ENCODE measurements at places on chromosomes 6 and 20.

GRCh38 chr6:163487606-163488005, 73.1 kb downstream of the QKI start:
- no peak for DNase-seq

DNA sequence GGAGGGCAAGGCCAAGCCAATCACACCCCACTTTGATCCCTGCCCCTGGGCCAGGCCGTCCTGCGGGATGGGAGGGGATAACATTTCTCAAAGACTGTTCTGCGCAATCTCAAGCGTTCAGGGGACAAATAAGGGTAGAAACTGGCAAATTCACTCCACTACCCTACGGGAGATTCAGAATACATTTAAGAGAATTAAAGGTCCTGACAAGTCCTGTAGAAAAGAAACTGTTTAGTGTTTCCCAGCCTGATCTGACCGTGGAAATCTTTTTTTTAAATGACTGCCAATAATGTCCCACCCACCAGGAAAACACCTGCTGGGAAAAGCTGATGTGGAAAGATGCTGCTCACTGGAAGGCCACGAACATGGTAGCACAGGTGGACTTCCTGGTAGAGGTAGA, 140.6 kb upstream of the RNF24 start:
- no peak for DNase-seq

GRCh38 chr6:34630040-34630439, 66.5 kb downstream of the ILRUN start:
- no peak for DNase-seq

DNA sequence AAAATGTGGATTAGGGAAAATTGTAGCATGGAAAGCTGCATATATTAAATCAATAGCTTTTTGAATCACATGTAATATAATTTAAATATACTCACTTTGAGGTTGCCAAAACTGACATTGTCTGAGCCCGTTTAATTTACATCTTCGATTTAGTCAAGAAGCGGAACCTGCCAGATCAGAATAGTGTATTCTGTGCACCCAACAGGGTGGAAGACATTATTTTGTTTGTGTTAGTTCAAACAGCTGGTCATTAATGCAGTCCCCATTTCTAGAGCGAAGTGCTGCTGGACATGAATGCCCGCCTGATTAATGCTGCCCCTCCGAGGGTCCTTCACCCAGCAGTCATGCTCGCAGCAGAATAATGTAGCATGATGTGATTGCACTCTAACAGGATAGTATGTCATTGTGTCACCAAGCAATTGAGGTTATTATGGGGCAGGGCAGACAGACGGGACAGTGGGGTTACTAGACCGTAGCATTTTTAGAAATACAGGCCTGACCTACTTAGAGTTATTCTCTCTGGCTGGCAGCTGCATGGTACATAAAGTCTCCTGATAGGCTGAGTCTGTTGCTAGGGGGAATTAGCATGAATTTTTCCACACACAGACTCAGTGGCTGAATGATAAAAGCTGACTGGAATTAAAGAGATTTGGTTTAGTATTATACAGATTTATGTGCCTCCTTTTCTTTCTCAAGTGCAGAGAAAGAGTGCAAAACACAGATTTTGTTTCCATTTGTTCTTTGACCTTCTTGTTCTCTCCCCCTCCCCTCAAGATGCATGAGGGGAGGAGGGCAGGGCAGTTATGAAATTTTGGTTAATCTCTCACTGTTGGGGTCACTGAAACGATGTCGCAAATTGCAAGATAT, 147.1 kb downstream of the PRL start:
- DNase-seq = no peak

DNA sequence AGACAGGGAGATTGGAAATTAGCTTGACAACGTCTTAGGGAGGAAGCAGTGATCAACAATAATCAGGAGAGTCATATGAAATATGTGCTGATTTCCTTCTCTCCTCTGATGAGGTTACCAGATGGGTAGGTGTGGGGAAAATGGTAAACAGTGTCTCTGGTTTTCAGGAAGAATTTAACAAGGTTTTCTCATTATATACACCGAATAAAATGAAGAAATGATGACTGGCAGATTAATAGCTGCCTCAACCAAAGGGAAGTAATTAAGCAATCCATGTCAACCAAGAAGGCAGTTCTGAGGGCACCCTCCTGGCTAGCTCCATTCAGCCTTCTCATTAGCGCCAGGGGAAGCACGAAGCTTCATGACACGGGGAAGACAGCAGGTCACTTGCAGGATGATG, 12.7 kb upstream of the RAMACL start:
- no peak for DNase-seq

- DNase-seq = no peak
Observed at GRCh38 chr6:160442151-160442550, 94.0 kb downstream of the SLC22A3 start.

GRCh38 chr6:140604786-140605185, 1230.3 kb upstream of the CITED2 start:
- no peak for DNase-seq

DNA sequence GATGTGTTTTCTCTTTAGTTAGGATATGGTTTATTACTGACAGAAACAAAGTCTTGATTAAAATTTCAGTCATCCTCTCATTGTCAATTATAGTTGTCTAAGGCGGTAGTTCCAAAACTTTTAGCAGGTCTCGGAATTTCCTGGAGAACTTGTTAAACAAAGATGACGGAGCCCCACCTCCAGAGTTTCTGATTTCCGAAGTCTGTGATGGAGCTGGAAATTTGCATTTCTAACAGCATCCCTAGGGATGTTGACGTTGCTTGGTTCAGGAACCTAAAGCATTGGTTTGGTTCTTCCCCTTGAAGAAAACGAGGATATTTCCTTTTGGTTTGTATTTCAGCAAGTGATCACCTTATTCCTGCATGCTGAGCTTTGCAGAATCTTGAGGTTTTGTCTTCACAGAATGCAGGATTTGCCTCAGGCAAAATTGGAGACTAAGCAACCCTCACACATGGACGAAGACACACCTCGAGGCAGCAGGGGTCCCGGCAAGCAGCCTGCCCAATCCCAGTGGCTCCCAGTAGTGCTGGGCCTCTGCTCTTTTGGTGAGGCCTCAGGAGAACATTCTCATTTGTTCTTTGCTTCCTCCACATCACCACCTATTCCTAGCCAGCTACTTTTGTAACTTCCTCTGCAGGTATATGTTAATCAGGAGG, 187.1 kb upstream of the PHACTR1 start:
- DNase-seq = no peak

GRCh38 chr6:21350926-21351325, 242.6 kb upstream of the SOX4 start:
- DNase-seq = no peak

- no peak for DNase-seq
Observed at GRCh38 chr20:62665826-62666735, 23.8 kb downstream of the SLCO4A1 start.

- no peak for DNase-seq
Observed at GRCh38 chr20:50296450-50297375, 106.1 kb downstream of the CEBPB start.

- DNase-seq = no peak
Observed at GRCh38 chr6:170062209-170062914, 228.5 kb downstream of the DLL1 start.

GRCh38 chr6:35059596-35060345, 81.4 kb downstream of the TCP11 start:
- no peak for DNase-seq

- DNase-seq = no peak
Observed at GRCh38 chr20:56911946-56912345, 282.8 kb downstream of the TFAP2C start.

- no peak for DNase-seq
Observed at GRCh38 chr6:109087661-109088264, 6.9 kb downstream of the SESN1 start.

DNA sequence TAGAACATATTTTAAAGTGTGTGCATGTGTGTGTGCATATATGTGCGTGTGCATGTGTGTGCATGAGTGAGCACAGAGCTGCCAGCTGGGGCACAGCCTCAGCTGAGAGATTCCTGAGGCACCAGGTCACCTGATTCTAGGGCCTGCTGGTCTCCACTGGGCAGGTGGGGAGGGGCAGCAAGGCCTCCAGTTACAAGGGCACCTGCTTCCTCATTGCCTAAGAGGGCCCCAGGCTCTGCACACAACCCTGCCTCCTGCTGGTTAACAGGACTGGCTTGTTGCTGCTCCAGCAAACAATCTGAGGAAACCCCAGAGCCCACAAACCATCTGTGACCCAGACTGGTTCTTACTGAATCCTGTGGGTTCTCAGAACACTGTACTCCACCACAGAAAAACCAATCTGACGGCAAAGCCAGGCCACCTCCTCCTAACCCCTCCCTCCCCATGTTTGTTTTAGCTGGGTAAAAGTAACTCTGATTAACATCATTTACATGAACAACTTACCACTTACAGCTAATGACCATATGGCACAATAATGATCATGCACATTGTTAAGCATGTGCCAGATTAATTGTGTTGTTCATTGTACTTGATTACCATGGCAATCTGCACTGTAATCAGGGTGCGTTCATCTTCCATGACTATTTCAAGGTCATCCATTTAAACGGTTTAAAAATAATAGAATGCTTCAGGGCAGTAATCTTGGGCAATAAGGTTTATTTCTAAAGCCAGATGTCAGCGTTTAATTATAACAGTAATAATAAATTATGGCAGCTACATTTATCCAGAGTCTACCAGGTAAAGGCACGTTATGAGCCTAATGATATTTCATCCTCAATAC, 23.1 kb upstream of the UBE2J1 start:
- DNase-seq = peak; percentile 82

DNA sequence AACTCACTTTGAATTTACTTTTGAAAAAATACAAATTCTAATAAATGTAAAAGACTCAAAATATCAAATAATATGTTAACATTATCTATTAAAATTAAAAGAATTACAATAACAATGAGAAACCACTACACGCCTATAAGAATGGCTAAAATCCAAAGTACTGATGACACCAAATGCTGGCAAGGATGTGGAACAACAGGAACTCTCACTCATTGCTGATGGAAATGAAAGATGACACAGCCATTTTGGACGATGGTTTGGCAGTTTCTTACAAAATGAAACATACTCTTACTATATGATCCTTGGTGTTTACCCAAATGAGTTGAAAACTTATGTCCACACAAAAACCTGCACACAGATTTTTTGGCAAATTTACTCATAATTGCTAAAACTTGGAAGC, 15.6 kb upstream of the STX11 start:
- DNase-seq = no peak

DNA sequence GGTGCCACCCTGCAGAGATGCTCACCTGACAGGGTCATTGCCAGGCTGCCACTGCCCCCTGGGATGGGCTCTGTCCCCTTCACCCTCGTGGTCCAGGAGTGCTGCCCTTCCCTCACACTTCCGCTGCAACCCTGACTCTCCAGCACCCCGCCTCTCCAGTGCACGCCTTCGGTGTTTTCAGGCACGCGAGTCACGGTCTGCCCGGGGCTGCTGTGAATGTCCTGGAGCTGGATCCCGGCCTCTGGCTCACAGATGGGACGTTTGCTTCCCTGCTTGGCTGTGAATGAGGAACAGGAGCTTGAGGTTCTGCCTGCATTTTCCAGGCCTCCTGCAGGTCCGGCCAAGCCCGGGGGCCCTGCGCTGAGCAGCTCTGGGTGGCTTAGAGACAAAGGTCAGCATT, 343.4 kb downstream of the SMOC2 start:
- DNase-seq = no peak

DNA sequence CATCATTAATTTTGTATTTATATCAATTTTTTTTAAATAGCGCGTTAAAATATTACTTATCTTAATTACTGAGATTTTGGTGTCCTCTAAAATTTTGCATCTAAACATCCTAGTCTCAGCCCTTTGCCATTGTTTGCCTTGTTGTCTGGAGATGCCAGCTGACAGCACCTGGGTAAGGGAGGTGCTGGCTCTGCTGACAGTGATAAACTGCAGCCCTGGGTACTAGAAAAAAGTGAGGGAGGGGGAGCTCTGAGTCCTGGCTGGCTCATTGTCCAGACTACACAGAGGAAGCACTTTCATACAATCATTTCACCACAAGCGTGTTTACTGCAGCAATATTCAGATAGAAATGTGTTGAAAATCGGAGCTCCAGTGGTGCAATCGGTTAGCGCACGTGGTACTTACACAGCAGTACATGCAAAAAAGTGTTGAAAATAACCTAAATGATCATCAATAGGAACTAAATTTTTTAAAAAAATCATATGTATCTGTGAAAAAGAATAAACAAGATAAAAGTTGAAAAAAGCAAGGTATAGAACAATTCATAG, 18.5 kb upstream of the UBR2 start:
- no peak for DNase-seq

- no peak for DNase-seq
Observed at GRCh38 chr6:90268178-90268577, 28.5 kb downstream of the BACH2 start.

DNA sequence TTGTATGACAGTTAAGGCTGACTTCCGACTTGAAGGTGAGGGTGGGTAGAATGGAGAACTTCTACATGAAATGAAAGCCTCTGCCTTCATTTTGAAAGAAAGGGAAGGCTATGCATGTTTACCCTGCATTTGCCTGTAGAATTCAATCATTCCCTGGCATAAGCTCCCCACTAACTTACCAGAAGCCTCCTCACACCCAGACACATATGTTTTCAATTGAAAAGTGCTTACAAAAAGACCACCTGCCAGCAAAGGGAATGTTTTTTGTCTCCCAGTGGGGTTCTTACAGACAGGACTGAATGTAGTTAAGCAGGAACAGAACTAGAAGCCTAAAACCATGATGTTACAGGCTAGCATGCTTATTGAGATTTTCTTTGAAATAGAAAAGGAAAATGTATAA, 392.1 kb upstream of the HSF2 start:
- no peak for DNase-seq

GRCh38 chr6:35184580-35185301, 29.0 kb upstream of the SCUBE3 start:
- no peak for DNase-seq

- no peak for DNase-seq
Observed at GRCh38 chr6:9455864-9456658, 958.8 kb downstream of the TFAP2A start.

- DNase-seq = no peak
Observed at GRCh38 chr6:25257686-25258348, 21.4 kb upstream of the CARMIL1 start.

- DNase-seq = no peak
Observed at GRCh38 chr6:53646606-53647005, 18.9 kb downstream of the KLHL31 start.

- DNase-seq = no peak
Observed at GRCh38 chr20:57638173-57638894, 18.1 kb upstream of the ZBP1 start.

DNA sequence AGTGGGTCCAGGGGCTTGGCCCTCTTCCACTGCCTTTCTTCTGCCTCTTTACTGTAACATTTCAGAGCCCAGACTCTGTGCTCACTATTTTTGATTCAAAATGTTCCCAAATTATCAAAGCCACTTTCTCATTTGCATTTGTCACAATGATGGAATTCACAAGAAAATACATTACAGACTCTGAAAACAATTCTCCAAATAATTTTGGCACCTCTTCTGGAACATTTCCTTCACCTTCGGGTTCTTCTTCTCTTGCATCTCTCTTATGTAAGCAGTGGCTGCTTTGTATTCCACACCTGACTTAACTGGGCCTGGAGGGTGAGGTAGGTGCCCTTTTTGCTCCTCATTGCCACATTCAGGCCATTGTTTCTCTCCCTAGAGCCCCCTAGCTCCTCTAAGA, 30.0 kb downstream of the ZNF184 start:
- DNase-seq = no peak

All from activated CD4-positive, alpha-beta T cell treated with anti-CD3 and anti-CD28 coated beads, Interleukin-2, amount 50 U/mL, for 16 hours (primary cell).